ENCODE measurements at places on chromosomes 2 and 18.

DNA sequence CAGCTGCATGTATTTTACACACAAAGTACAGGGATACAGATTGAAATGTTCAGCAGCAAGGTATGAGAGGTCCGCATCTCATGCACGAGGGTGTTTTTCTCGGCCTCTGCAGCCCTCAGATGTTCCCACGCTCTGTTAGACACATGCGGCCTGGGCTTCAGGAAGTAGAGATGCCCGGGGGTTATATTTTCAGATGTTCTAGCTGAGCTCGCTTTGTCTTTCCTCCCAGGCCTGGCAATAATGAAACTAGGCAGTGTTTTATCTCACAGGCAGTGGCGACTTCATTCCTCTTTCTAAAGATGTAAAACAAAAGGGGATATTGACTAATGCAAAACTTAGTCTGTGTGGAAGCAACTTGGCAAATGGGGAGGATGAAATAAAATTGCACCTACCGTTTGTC lies 190.7 kb downstream of the GBX2 start:
- no peak for DNase-seq

DNA sequence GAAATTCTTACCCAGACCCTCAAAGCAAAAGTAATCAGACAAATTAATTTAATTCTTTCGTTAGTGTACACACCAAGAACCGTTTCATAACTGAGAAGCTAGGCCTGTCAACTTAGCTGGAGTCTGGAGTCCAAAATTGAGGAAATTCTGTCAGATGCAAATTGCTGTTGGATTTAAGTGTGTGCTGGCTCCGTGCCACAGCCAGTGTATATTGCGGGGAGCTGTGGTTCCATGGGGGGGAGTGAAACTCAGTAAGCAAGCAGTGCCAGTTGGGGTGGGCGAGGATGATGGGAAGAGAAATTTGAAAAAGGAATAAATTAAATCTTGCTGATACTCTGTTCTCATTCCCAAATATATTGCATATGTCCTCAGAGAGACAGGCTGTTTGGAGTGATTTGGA lies 4.0 kb downstream of the ARPC2 start:
- DNase-seq: no peak

DNA sequence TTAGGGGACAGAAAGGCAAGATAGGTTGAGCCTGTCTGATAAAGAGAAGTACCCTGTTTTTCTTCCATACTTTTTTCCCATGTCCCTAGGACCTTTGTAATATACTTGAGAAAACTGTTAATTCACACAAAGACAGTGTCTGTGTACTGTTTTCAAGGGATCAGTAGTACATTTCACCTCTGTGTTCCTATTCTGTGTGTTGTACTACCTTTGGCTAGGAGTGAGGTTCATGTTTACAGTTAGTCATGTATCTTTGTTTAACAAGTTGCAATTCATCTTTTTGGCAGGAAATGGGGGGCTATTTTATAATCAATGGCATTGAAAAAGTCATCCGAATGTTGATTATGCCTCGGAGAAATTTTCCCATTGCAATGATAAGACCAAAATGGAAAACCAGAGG lies 6.7 kb downstream of the POLR1B start:
- no peak for DNase-seq

DNA sequence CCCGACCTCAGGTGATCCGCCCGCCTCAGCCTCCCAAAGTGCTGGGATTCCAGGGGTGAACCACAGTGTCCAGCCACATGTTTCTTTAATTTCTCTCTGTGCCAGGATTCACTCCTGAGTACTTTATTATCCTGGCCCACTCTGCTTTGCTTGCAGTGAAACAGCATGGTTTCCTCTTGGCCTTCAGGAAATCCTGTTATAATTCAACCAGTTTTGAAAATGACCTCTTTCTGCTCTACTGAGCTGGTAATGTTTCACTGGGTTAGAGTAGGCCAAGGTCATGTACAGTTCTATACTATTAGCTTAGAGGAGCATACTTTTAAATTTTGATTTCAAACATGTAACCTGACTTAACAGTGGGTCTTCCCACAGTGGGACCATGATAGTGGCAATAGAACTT lies 90.6 kb upstream of the PELI1 start:
- no peak for DNase-seq

- no peak for DNase-seq
Observed at GRCh38 chr2:161952783-161953191, 121.2 kb downstream of the DPP4 start.

- no peak for DNase-seq
Observed at GRCh38 chr2:16745466-16745865, 79.8 kb upstream of the CYRIA start.
